Activated CD4-positive, CD25-positive, alpha-beta regulatory T cell treated with anti-CD3 and anti-CD28 coated beads, Interleukin-2, amount 50 U/mL, for 16 hours (primary cell): ENCODE measurements at places on chromosomes 1 and 21.

DNA sequence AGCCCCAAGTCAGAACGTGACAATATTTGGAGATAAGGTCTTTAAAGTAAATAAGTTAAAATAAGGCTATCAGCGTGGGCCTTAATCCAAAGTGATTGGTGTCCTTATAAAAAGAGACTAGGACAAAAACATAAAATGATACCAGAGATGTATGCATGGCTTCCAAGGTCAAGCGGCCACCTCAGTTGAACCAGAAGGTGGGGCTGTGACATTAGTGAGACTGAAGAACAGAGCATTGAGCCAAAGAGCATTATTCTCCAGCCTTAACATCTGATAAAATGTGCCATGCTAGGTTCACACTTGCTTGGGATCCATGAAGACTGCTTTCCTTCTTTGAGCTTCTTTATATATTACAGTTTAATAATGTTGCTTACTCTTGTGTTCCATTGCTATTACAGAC is 554.6 kb downstream of the PLA2G4A start:
- DNase-seq = no peak

DNA sequence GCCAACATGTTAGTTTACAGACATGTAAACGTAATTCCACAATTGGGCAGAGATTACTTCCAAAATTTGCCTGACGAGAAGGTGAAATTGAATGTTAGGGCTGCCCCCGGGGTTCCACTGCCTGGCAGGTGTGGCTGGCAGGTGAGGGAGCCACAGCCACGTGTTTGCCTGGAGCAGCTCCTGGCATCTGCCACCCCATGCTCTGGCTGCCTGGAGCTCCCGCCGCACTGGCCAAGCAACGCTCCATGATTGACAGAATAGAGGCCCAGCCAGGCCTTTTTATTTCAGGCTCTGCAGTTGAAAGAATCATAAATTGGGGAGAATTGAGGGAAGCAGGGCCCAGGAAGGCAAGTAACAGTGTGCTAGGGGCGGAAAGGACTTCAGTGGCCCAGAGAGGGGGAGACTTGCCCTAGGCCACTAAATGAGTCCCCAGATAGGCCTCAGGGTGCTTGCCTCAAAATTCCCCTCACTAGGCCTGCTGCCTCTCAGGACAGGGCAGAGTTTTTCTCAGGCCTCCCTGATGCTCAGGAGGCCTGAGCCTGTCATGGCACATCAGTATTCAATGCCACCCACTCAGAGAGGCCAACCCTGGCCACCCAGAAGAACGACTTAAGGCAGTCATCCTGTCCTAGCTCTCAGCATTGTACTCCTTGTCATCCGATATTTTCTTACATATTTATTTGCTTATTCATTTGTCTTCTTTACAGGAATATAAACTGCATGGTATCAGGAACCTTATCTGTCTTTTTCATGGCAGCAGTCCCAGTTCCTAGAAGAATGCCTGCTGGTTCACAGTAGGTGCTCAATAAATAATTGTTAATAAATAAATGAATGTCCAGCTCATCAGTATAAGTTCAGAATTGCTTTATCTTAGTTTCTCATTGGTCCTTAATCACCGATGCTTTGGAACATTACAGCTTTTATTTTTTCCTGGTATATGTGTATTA is 16.6 kb upstream of the S1PR1 start:
- DNase-seq = no peak

DNA sequence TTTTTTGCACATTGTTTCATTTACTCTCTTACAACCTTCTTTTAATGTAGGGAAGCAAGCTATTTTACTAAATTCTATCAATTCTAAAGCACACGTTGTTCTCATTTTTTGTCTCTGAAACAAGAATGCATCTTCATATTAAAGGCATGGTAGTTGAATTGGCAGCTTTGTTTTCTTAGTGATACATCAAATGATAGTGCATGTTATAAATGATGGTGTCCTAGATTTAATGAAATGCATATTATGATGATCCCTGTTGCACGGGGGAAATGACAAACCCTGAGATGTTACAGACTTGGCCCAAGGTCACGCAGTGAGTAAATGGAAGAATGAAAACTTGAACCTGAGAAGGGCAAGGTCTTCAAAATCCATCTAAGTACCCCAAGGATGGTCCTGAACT is 213.1 kb downstream of the KAZN start:
- DNase-seq = no peak

DNA sequence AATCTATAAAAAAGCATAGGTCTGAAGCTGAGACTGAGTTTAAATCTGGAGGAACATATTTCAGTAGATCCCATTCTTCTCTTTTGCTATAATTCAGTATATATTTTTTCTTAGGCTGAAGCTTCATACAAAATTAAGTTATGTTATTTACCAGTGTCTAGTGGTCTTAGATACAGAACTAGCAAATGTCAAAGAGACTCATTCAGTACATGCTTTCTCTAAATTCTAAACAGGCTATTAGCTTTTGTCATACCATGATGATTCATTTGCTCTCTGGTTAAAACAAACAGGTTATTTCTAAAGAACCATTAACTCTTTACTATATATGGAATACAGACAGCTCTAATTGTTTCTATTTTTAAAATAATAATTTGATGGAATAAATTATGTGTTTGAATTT is 1170.2 kb upstream of the PRMT6 start:
- no peak for DNase-seq

DNA sequence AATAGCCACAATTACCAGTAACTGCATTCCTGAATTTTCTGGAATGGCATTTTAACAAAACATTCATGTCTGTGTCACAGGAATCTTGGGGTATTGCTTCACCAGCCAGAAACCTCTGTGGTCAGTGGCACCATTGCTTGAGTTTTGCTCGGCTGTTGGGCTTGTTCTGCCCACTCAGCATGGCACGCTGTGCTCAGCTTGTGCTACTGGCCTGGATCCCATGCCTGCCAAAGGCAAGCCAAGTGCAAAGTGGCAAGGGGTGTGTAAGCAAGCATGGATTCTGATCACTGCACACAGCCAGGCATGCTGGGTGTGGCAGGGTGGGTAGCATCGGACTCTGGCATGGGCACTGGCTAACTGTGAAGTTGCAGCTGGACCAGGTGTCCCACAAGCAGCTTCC is 1150.9 kb downstream of the MRPL39 start:
- DNase-seq = no peak

DNA sequence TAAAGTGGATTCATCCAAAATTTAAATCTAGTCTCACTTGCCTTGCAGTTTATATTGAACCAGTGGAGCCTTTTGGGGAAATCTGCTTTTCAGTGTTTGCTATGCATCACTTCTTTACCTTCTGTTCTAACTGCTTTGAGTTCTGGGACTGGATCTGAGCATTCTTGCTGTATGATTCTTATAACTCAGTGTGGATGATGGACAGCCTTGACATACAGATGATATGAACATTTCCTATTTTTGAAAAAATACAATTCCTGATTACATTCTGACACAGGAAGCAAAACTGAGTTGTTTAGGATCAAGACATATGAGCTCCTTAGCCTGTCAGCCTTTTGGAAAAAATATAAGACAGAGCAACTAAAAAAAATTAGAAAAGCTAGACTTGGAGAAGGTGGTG is 115.2 kb downstream of the DISP1 start:
- DNase-seq = no peak

DNA sequence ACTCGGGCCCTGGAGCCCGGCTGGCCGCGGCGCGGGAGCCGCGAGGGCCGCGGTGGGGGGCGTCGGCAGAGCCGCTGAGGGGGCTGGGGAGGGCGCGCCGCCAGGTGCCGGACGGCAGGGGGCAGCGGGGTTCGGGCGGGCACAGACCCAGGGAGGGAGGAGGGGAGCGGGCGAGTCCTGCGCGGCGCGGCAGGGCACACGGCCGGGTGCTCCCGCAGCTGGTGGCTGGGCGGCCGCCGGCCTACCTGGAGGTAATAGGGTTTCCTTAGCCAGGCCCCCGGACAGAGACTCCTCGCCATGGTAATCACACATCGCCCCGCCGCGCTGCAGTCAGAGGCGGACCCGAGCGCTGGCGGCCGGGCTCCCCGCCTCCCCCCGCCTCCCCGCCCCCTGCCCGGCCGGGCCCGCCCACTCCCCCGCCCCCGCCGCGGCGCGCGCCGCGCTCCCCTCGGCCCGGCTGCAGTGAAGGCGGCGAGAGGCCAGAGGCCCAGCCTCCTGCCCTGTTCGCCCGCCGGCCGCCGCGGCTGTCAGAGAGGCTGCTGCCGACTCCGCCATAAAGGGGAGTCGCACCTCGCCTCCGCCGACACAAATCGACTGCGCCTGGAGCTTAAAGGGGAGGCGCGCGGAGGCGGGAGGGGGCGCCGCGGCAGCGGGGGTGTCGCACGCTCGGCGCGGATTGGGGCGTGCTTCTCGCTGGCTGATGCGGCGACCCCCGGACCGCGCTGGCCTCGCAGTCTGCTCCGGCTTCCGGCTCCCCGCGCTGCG is at the start of gene DIPK1A:
DIPK1A (minus strand) TSS at position 332 of the 765 bp plus-strand sequence; CDS start at position 299, 33 bp downstream.
- peak; percentile 55 for DNase-seq

GRCh38 chr1:93641527-93641926 is 40.1 kb downstream of the BCAR3 start:
- DNase-seq = no peak

GRCh38 chr1:51607681-51608095 is 9.2 kb upstream of the OSBPL9 start:
- DNase-seq = no peak

DNA sequence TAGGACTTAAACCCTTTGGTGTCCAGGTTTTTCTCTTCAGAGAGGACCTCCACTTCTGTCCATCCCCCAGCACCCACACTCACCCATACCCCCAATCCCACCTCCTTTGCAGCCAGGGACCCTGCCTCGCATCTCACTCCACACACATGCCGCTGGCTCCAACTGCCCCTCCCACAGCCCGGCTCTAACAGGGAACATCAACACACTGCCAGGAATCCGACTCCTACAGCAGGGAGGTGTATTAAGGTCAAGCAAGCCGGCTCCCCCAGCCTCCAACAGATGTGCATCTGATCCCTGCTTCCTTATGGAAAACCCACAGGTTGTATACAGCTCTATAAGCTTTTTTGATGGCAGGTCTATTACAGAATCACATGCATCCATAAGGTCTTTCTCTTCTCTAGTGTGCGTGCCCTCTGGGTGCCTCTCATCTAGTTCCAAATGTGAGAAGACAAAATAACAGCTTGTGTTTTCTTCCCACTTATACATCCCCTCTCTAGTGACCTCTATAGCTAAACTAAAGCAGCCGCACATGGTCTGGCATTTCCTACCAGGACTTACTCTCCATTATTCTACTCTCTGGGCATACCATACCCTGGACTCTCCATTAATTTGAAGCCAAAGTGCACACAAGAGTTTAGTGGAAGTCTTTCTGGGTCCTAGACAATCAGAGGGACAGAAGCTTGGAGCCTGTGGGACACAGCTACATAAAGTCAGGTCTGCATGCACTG is 16.3 kb downstream of the PIK3C2B start:
- DNase-seq = no peak

- no peak for DNase-seq
Observed at GRCh38 chr1:55718758-55719671, 503.9 kb upstream of the USP24 start.

DNA sequence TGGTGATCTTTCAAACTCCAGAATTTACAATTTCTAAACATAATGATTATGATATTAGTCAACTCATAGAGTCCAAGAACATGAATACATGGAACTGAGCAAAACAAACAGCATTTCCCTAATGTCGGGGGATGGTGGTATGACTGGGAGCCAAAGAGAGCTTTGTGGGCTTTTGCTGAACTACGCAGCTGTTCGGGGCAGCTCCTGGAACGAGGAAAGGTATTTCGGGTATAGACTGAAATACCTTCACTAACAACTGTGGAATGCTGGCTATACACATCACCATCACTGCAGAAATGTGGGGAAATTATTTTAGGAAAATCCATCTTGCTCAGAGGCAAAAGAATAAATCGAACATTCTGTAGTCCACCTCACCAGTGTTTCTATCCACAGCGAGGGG is 30.2 kb upstream of the VPS26C start:
- DNase-seq = no peak

DNA sequence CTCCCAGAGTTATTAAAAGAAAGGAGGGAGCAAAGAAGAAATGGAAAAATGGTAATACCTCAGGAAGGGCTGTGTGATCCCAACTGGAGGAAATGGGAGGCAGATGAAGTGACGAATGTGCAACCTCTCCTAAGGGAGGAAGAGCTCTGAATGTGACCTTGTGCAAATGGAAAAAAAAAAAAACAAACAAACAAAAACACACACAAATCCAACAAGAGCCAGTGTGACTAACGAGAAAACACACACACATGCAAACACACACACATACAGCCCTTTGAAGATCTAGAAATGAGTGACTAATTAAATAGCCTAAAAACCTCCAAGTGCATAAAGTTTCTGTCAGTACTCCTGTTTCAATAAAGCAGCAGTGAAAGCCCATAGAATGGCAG is 49.0 kb downstream of the CCN1 start:
- no peak for DNase-seq
